Dermis microvascular lymphatic vessel endothelial cell (primary cell): ENCODE measurements at places on chromosomes 3 and 15.

GRCh38 chr3:46857485-46858341 lies 5.5 kb downstream of the MYL3 start:
- DNase-seq, result no peak

DNA sequence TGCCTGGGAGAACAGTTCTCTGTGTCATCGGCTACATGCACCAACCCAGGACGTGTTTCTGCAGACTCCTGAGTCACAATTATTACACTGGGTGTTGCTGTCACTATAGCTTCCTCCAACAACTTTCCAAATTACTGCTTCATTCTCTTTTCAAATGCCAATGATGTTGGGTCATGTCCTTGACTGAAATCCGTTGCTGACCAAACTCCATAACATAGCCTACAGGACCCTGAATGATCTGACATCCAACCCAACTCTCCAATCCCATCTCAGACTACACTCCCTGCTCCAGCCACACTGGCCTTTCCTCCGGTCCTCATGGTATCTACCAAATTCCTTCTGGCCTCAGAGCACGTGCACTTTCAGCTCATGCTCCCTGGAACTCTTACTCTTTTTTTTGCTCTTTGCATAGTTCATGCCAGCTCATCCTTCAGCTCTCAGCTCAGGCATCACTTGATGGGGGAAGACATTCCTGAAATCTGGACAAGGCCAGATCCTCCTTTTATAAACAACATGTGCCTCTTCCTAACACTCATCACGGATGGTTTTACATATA lies 108.8 kb upstream of the PTPRG start:
- DNase-seq, result no peak

DNA sequence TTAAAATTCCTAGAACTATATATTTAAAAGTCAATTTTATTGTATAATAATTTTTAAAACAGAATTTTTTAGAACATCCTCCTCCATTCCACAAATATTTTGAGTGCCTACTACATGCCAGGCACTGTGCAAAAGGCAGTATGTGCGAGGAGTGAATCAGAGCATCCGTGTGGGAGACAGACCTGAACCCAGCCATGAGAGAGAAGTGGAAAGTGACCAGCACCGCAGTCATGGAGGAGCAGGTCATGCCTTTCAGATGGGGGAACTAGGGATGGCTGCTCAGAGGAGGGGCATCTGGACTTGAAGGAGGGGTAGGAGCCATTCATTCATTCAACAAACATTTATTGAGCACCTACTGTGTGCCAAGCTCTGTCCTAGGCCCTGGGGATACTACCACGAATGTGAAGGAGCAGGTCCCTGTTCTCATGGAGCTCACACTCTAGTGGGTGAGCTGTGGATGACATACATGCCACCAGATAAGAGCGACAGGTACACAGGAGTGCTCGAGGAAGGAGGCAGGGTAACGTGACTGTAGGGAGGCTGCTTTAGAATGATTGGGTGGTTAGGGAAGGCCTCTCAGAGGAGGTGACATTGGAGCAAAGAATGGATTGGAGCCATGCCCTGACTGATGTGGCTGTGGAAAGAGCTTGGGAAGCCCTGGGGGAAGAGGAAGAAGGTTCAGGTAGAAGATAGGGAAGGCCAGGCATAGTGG lies 3.1 kb upstream of the CHRNA3 start:
- DNase-seq, result no peak

DNA sequence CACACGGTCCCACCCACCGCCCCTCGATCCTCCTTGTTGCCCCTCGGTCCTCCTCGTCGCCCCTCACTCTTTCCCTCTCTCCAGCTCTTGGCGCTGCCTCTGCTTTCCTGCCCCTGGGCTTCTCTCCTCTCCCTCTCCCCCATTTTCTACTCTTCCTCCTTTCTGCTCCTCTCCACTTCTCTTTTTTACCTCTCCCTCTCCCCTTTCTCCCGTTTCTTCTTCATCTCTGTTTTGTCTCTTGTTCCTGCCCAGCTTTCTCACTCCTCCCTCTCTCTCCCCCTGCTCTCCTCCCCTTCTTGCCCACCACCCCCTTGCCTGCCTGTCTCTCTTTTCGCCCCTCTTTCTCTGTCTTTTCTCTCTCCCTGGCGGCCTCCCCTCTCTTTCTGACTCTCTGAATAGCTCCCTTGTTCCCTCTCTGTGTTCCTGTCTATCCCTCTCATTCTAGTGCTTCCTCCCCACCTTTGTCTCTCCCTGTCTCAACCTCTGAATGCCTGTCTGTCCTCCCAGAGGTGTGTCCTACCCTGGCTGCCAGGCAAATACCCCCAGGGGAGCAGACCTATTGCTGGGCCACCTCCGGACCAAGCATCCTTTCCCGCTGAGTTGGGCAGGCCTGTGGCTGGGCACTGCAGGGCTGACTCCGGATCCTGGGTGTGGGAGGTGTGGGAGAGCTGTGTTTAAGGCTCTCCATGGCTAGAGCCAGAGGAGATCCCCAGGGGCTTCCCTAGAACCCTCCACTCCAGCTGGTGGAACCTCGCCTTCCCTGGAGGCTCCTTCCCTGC lies 41.0 kb downstream of the EPHB3 start:
- no peak for DNase-seq

DNA sequence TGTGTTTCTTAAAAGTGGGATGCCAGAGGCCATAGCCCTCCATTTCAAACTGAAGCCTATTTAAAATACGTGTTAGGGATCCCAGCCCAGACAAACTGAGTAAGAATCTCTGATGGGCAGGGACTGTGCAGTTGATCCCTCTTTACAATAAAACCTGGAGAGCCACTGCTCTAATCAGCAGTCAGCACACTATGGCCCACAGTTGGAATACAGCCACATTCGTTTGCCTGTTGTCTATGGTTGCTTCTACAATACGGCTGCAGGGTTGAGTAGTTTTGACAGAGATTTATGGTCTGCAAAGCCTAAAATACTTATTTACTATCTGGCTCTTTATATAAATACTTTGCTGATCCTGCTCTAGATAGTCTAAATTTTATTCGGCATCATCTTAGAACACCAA lies 32.4 kb downstream of the TJP1 start:
- no peak for DNase-seq

DNA sequence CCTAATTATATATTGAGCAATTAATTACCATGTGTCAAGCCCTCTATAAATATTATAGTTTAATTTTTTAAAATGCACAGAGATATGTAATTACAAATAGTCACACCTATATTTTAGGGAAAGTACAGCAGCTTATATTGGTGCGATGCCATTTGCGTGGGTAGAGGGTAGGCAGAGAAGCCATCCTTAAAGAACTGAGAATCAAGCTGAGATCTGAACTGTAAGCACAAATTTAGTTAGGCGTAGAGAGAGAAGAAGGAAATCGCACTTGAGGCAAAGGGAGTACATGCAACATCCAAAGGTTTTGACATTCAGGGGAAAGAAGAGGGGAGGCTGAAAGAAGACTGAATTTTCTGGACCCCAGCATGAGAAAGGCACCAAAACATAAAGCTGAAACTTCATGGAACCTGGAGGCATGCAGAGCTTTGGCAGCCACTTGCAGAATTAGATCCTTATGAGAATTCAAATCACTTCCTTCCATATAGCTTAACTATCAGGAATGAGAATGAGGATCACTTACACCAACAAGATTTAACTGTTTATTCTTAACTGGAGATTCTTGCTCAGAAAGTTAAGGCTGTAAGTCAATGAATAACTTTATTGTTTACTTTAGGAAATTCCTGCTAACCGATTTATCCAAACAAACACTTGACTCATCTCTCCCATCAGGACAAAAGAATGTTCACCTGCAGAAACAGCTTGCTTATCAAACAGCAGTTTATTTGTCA lies 114.3 kb downstream of the TGFBR2 start:
- peak; percentile 72 for DNase-seq

- DNase-seq, result no peak
Observed at GRCh38 chr3:188207941-188208515, 54.1 kb downstream of the LPP start.

GRCh38 chr3:169143506-169143905 lies 520.0 kb downstream of the MECOM start:
- no peak for DNase-seq

DNA sequence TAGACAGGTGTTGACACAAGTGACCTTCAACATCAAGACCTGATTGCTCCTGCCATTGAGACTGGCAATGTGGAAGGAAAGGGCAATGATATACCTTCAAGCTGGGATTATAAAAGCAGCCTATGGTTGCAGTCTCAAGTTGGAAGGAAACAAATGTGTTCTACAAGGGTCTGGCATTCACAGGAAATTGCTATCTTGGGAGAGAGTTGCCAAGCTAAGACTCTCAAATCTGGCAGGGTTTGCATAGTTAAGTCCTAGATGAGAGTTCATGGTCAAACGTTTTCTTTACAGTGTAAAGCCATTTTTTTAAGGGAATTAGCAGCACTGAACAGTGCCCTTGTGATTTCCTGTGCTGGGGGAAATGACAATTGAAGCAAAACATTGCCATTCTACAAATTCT lies 546.9 kb upstream of the CFAP20DC start:
- no peak for DNase-seq
